ENCODE measurements at places on chromosomes 3 and 15.

DNA sequence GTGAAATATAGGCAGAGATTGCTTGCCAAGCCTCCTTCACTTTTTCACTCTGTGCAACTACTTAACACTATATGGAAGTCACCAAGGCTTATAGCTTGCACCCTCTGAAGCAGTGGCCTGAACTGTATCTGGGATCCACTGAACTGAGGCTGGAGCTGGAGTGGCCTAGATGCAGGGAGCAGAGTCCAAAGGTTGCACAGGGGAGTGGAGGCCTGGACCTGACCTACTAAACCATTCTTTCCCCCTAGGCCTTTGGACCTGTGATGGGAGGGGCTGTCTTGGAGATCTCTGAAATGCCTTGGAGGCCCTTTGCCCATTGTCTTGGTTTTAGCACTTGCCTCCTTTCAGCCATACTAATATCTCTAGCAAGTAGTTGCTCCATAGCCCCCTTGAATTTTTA is 57.5 kb downstream of the P2RY1 start:
- DNase-seq: no peak

DNA sequence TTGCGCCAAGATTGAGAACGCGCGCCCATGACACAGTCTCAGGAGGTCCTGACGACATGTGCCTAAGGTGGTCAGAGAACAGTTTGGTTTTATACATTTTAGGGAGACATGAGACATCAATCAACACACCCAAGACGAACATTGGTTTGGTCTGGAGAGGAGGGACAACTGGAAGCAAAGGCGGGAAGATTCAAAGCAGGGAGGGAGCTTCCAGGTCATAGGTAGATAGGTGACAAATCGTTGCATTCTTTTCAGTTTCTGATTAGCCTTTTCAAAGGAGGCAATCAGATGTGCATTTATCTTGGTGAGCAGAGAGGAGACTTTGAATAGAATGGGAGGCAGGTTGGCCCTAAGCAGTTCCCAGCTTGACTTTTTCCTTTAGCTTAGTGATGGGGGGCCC is 828.4 kb upstream of the DPPA4 start:
- no peak for DNase-seq

DNA sequence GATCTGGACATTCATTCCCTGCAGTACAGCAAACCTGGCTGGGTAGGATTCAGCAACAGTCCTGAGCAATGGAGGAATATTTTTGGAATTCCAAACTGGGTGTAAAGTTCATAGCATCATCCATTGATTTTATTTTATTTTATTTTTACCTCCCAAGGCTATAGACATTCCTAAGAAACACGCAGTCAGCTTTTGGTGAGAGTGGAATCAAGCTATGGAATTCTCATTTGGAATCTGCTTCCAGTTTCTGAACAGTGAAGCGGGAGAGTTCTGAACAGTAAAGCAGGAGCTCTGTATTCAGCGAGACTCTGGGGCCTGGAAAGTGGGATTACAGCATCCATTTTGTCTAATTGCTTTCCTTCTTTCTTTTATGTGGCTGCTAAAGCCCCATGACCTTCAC is 1.4 kb upstream of the PDZRN3 start:
- no peak for DNase-seq

GRCh38 chr3:112847692-112848091 is 1.0 kb upstream of the CD200R1L start:
- peak; percentile 66 for DNase-seq

DNA sequence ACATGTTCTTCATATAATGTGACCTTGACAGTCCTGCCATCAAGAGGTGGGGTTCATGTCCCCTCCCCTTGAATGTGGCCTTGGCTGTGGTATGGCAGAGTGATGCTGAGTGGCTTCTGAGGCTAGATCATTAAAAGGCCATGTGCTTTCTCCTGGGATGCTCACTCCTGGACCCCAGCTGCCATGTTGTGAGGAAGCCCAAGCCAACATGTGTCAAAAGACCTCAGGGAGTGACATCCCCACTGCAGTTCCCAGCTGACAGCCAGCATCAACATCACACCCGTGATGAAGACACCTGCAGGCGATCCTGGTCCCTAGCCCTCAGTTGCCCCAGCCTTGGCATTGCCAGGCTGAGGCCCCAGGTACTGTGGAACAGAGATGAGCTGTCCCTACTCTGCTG is 36.6 kb downstream of the EBLN2 start:
- DNase-seq: no peak

GRCh38 chr3:112489674-112490479 is 9.4 kb downstream of the BTLA start:
- peak; percentile 37 for DNase-seq

DNA sequence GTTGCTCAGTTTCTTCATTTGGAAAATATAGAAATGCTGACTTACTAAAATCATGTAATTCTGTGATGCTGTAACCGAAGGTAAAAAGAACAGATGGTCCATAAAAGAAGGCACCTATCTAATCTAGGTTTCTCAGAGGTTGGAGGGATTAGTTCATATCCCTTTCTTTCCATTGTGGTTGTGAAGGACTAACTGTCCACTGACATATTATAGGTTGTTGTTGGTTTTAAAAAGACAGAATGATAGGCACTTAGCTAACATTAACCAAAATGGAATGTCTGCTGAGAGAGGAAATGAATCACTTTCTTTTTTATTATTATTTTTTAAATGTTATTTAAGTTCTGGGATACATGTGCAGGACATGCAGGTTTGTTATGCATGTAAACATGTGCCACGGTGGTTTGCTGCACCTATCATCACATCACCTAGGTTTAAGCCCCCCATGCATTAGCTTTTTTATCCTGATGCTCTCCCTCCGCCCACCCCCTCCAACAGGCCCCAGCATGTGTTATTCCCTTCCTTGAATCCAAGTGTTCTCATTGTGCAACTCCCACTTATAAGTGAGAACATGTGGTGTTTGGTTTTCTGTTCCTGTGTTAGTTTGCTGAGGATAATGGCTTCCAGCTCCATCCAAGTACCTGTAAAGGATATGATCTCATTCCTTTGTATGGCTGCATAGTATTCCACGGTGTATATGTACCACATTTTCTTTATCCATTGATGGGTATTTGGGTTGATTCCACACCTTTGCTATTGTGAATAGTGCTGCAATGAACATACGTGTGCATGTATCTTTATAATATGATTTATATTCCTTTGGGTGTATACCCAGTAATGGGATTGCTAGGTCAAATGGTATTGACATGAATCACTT is 45.8 kb downstream of the ALDH1A2 start:
- DNase-seq: no peak

GRCh38 chr15:48170981-48171380 is 7.1 kb downstream of the MYEF2 start:
- DNase-seq: no peak

DNA sequence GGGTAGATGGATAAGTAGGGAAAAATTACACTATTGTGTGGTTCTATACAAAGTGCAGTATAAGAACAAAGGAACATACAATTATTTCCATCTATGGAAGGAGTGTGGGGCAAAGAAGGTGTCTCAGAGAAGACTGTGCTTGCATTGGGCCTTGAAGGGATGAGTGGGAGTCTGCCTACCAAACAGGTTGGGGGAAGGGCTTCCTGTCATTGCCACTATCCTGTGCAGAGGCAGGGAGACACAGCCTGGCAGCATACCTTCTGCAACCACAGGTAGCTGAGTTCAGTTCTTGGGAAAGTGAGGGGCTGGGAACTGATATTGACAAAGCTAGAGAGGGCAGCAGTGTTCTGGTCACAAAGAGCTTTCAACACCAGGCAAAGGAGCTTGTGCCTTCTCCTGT is 3.4 kb downstream of the TIMP4 start:
- DNase-seq: no peak

DNA sequence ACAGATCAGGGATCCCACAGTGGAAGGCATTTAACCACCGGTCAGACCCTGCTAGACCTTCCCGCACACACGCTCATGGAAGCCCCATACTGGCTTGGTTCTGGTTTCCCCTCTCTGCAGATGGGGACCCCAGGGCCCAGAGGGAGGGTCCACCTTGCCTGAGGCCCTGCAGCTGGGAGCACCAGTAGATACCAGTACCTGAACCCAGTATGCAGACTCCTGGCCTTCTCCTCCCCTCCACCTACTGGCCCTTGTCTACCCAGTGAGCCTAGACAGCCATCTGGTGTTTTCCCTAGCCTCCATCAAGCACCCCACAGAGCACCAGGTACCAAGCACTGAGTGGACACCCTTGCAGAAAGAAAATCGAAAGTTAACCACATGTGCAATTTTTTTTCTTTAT is 65.1 kb downstream of the MEGF11 start:
- DNase-seq: no peak

- no peak for DNase-seq
Observed at GRCh38 chr3:75337226-75337900, 326.8 kb upstream of the FRG2C start.

DNA sequence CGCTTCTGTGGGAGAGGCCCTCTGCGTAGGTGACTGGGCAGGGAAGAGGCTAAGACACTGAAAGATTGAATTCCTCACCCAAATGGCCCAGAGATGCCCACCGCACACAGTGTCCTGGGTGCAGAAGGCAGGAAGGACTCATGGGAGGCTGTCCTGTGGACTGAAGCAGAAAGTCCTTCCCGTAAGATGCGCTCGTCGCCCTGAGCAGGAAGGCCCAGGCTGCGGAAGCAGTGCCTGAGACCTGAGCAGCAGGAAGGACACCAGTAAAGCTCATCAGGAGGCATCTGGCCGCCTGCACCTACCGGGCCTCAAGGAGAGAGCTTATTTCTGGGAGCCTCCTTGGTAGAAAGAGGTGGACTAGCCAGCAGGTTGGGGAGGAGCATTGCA is 3.3 kb downstream of the PAK6 start:
- no peak for DNase-seq

- no peak for DNase-seq
Observed at GRCh38 chr3:122989856-122990575, 37.5 kb downstream of the SEMA5B start.

- no peak for DNase-seq
Observed at GRCh38 chr3:122078235-122078935, 23.2 kb downstream of the CD86 start.

DNA sequence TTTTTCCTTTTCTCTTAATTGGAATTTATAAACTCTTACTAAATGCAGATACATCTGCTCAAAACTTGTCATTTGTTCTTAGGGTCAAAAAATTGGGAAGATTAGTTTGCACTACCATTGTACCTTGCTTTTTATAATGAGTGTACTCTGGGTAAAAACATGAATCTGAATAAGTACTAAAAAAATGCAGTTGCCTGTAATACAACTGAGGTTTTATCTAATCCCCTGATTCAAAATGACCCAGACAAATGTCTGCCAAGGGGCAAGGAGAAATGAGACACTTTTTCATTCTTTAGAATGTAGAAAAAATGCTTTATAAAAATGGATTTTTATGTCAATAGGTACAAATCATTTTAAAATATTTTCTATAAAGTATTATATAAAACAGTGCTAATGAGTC is 42.4 kb downstream of the RASA2 start:
- DNase-seq: no peak

DNA sequence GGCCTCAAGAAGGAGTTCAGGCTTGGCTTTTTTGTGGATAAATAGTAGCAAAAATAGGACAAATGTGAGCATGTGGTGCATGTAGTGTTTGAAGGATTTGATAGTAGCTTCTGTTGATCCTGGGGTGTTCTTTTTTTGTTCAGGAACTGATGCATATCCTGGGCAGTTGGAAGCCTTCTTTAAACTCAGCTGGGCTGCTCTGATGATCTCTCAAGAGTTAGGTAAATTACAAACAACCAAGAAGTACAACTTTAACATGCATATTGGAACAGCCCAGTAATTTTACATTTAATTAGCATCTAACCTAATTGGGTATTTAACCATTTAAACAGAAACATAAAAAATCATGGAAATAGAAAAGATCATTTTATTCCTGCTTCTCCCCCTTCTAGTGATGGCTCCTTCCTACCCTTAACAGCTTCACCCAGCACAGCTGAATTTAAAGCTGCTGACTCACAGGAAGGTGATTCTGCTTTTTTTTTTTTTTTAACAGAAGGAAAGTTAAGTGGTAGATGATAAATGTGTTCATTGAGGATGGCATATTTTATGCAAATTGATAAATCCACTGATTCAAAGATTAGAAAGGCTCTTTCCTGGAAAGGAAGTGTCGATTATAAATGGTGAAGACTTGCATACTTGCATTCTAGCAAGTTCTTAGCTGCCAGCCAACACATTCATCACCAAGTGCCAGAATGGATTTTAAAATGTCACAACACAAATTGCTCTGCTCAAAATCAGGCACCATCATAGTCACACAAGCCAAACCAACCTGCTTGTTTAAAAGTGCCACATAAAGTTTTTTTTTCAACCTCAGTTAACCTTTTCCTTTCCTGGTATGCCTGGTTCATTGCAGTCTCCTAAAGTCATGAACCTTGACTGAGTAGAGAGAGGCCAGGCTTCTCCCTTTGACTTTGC is 20.0 kb downstream of the SLC35G2 start:
- no peak for DNase-seq

GRCh38 chr15:88717382-88718031 is 78.7 kb downstream of the ISG20 start:
- DNase-seq: no peak

GRCh38 chr3:16468336-16469098 is 45.0 kb downstream of the RFTN1 start:
- DNase-seq: peak; percentile 34

DNA sequence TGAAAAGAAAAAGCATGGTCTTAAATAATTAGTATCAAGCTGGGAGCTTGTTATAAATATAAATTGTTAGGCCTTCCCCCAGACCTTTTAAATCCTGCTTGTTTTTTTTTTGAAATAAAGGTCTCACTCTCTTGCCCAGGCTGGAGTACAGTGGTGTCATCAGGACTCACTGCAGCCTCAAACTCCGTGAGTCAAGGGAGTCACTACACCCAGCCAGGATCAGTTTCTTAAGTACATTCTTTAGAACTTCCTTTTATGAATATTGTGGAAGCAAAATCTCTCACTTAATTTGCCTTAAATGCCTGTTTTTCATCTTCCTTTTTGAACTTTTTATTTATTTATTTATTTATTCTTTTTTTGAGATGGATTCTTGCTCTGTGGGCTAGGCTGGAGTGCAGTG is 20.8 kb upstream of the DENND4A start:
- DNase-seq: no peak

- no peak for DNase-seq
Observed at GRCh38 chr3:12722226-12722625, 36.8 kb downstream of the TMEM40 start.

DNA sequence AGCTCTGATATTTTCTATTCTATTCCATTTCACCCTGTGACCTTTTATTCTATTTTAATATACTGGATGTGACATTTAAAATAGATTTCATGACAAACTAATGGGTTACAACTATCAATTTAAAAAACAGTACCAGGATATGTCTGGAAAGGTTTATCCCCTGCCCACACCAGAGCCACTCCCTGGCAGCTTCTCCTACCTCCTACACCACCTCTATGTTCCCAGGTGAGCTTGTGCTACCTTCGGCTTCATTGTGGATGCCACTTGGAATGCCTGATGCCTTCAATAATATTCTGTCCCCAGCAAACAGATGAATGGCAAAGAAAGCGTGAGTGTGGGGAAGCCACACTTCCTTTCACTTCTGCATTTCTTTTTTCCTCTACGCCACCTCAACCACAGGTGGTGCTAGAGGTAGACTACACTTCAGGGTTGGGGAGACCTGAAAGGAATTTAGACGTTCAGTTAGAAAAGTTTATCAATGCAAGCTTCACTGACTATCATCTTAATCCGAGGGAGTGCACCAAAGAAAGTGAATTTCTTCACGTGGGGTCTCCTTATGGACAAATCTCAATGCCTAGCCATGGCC is 213.0 kb downstream of the SSR3 start:
- DNase-seq: no peak

GRCh38 chr3:130377960-130378676 is 32.6 kb downstream of the COL6A5 start:
- DNase-seq: no peak

Measured in CD4-positive, alpha-beta T cell treated with Interleukin-17A for 1 hour (primary cell).